ENCODE measurements at places on chromosomes 1 and 21.
A peak's percentile ranks its signal among the peaks of the same experiment; 100 is the strongest.

- DNase-seq = no peak
Measured at GRCh38 chr1:205716371-205717132, 33.4 kb downstream of the NUCKS1 start.

- DNase-seq = no peak
Measured at GRCh38 chr1:32538887-32539583, at the start of gene ZBTB8A. ZBTB8A (plus strand) TSS chr1:32539427; CDS start chr1:32592932, 53,505 bp downstream.

GRCh38 chr1:71719330-71719729 lies 563.0 kb downstream of the NEGR1 start:
- DNase-seq = no peak

- peak; percentile 77 for DNase-seq
Measured at GRCh38 chr1:212700223-212700891, 717 bp upstream of the BATF3 start.

DNA sequence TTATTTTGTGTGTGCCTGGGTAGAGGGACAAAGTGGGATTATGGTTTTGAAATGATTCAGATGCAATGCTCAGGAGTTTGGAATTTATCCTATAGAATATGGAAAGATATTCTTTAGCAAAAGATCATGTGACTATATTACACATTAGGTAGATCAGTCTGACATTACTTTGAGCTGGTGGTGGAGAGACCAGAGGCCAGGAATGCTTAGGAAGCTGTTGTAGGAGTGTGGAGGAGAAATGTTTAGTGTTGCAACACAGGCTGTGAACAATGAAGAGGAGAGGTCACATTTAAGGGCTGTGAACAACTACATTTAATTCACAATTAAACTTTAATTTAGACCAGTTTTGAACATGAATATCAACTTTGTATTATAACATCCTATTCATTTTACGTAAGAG lies 45.3 kb upstream of the PODN start:
- no peak for DNase-seq

DNA sequence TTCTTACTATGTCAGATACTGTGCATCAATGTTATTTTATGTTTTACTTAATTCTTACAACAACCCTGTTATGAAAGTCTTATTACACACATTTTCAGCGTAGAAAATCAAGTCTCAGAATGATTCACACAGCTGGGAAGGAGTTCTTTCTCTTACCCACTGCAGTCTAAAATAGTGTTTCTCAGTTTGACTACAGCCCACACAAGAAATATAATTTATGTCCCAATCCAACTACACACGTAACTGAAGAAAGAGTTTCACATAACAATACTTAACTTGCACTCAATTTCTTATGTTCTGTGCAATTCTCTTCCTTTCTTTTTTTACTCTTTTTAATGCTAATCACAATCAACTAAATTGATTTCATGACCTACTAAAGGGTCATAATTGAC lies 252.8 kb upstream of the ADGRL2 start:
- DNase-seq = no peak

DNA sequence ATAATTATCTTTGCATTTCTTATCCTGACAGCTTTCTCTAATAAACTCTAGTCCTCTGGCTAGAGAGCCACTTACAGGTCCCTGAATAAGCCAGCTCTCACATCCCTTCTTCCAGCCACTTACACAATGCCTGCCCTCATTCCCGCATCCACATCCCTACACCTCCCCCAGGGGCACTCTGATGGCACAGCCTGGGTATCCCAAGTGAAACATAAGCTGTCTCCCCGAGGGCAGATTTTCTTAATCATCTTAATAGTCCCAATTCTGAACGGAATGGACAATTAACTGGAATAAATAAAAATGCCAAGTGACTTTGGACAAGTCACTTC lies 4.9 kb downstream of the RHOC start:
- DNase-seq = no peak

DNA sequence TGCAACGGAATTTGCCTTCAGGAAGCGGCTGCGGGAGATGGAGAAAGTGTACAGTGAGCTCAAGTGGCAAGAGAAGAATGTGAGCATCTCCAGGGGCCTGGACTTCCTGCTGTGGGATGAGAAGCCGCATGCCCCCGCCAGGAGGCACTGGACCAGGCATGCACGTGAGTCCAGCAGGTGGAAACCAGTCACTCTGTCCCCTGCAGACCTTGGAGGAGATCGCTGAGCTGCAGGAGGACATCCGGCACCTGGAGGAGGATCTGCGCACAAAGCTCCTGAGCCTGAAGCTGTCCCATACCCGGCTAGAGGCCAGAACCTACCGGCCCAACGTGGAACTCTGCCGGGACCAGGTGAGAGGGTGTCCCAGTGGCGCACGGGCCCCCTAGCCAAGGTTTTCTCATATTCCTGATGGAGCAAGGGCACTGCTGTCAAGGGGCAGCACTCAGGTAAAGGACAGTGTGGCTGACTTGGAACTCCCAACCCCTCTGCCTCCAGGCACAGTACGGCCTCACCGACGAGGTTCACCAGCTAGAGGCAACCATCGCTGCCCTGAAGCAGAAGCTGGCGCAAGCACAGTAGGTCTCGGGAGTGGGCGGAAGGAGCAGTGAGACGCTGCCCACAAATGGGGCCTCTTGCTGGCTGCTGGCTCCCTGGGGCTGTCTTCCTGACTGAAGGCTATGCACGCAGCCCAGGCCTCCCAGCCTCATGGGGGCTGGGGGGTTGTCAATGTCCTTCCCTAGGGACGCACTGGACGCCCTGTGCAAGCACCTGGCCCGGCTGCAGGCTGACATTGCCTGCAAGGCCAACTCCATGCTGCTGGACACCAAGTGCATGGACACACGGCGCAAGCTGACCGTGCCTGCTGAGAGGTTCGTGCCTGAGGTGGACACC lies 1.2 kb upstream of the ADPRS start:
- no peak for DNase-seq

GRCh38 chr1:79575424-79575823 lies 568.9 kb upstream of the ADGRL4 start:
- DNase-seq = no peak

DNA sequence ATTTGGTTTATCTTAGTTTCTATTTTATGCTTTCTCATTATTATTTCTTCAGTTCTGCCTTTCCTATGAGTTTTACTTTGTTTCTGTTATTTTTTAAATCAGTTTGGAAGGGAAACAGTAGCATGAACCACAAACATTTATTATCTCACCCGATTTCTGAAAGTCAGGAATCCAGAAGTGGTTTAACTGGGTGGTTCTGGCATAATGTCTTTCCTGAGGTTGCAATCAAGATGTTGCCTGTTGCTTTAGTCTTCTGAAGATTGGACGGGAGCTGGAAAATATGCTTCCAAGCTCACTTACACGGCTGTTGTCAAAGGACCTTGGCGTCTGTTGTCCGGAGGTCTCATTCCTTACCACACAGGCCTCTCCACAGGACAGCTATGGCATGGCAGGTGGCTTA lies 50.4 kb downstream of the SNRPE start:
- no peak for DNase-seq

GRCh38 chr1:42639116-42639515 lies 19.1 kb upstream of the PPIH start:
- no peak for DNase-seq

DNA sequence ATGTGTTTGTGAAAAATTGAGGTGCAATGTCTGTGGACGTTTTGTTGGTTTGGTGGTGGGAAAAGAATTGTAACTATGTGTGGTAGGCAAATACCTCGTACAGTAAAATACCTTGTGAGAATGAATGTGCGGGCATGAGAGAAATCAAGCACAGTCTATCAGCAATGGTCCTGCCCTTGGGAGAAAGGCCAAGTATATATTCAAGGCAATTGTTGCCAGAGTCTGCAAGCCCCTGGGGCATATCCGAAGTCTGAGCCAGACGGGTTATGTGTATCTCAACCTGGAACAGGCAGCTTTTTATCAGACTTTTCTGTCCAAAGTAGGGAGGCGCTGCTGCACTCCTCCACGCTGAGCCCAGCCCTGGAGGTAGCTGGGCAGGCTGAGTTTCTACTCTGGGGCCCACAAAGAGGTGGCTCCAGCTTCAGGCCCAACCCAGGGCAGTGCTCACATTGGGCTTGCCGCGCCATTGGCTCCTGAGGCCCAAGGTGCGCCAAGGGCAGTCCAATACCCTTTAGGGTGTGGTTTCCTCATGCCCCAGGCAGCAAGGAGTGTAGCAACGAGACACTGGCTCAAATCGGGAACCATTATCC lies 9.4 kb upstream of the GNL2 start:
- DNase-seq = no peak

GRCh38 chr1:187396226-187396625 lies 567.5 kb downstream of the PLA2G4A start:
- no peak for DNase-seq

- DNase-seq = no peak
Measured at GRCh38 chr1:84406346-84406861, 8.1 kb downstream of the DNASE2B start.

- no peak for DNase-seq
Measured at GRCh38 chr1:231338270-231339128, at the start of gene SPRTN. SPRTN (plus strand) TSS chr1:231338293; CDS start chr1:231338384, 91 bp downstream.

- DNase-seq = no peak
Measured at GRCh38 chr1:59176471-59176870, 120.4 kb upstream of the FGGY start.

Data from activated CD8-positive, alpha-beta memory T cell treated with anti-CD3 and anti-CD28 coated beads, Interleukin-2, amount 10 ng/mL, durations not matched to agents 7 days and 5 days (primary cell).